ENCODE measurements at places on chromosomes 7 and 10. TPM values are rescaled to one million over a fixed set of nuclear protein-coding genes. Genes with fewer than 3 reads are reported as not detected.

The GBX1 gene
- not detected for polyA plus RNA-seq

The ETV1 gene
- polyA plus RNA-seq: 39.9 TPM

The FKBP9 gene
- polyA plus RNA-seq: 5.1 TPM

The FRA10AC1 gene
- 34.3 TPM for polyA plus RNA-seq

The PNLIP gene
- not detected for polyA plus RNA-seq
